ENCODE measurements at places on chromosomes 7 and 10. TPM values are rescaled to one million over a fixed set of nuclear protein-coding genes. Genes with fewer than 3 reads are reported as not detected.

The HMX2 gene
- not detected for total RNA-seq

The ST8SIA6 gene
- total RNA-seq, result not detected

The CDK1 gene
- 91.7 TPM for total RNA-seq

The ITPRID1 gene
- not detected for total RNA-seq

The TAS2R4 gene
- total RNA-seq, result 0.20 TPM

The HKDC1 gene
- total RNA-seq, result 12.9 TPM

The BLVRA gene
- 72.2 TPM for total RNA-seq

The LFNG gene
- total RNA-seq, result 17.2 TPM

The CHST15 gene
- total RNA-seq, result 9.4 TPM

The MRLN gene
- total RNA-seq, result not detected

The ARHGAP22 gene
- 3.1 TPM for total RNA-seq

The EN2 gene
- 0.96 TPM for total RNA-seq

The ZNF503 gene
- 9.9 TPM for total RNA-seq

The HNRNPA2B1 gene
- total RNA-seq, result 1,204 TPM

The CHCHD2 gene
- 675 TPM for total RNA-seq

The TUBAL3 gene
- total RNA-seq, result 0.33 TPM

The AGBL3 gene
- 1.2 TPM for total RNA-seq

The WDR86 gene
- not detected for total RNA-seq

The CPA2 gene
- not detected for total RNA-seq
